ENCODE measurements at places on chromosomes 4 and X. TPM values are rescaled to one million over a fixed set of nuclear protein-coding genes. Genes with fewer than 3 reads are reported as not detected.

The CXCR3 gene
- total RNA-seq = 42.4 TPM

The ZNF711 gene
- 1.2 TPM for total RNA-seq

GRCh38 chr4:10949039-10949733 is 264.6 kb upstream of the CLNK start:
- no peaks in the 10 kb centered on the region for H3K36me3 ChIP-seq
- no peak overlapping the region for H3K27ac ChIP-seq
- no peaks in the 10 kb centered on the region for H3K27me3 ChIP-seq
- no peak for DNase-seq
- no peaks in the 10 kb centered on the region for H3K4me1 ChIP-seq

DNA sequence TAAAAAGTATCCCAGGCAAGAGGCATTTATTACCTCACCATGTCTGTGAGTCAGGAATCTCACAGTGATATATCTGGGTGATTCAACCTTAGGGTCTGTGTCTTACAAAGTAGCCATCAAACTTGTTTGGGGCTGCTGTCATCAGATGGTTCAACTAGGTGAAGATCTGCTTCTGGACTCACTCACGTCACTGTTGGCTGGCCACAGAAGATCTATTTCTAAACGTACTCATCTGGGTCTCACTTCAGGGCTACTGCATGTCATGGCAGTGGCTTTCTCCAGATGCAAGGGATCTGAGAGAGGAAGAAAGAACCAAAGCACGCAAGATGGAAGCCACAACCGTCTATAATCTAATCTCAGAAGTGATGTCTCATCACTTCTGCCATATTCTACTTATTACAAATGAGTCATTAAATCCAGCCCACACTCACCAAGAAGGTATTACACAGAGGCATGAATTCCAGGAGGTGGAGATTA is 267.8 kb upstream of the ANKRD50 start:
- no peak overlapping the region for H3K4me3 ChIP-seq
- no peaks in the 10 kb centered on the region for H3K27me3 ChIP-seq
- no peaks in the 10 kb centered on the region for H3K4me1 ChIP-seq
- no peaks in the 10 kb centered on the region for H3K36me3 ChIP-seq
- H3K27ac ChIP-seq = no peak overlapping the region
- DNase-seq = no peak

DNA sequence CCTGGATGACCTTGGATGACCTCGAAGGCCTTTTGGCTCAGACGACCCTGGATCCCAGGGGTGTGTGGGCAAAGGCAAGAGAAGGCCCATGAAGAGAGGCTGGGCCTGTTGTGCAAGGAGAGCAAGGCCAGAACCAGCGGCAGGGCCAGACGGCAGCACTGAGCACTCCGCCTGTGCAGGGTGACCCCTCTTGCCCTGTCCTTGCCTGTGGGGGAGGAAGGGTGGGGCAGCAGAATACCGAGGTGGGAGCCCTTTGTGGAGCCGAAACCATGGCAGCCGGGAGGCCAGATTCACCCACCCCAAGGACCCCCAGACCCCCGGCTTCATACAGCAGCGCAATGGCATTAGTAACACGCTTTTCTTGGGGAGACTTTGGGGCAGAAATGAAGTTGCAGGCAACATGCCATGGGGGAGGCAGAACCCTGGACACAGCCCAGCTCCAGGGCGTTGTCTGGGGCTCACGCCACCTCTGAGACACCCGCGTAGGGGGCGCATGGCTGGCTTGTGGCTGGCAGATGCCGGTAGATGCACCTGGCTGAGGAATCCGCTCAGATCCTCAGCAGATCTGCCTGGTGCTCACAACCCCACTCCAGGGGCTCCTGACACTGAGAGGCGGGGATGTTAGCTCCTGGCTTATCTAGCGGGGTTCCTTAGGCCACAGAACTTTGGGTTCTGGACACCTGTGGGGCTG is 114.5 kb downstream of the FAM53A start:
- H3K27me3 ChIP-seq = no peaks in the 10 kb centered on the region
- H3K4me1 ChIP-seq = peaks cover 3% of the 10 kb centered on the region
- no peaks in the 10 kb centered on the region for H3K36me3 ChIP-seq
- DNase-seq = no peak
- H3K4me3 ChIP-seq = no peak overlapping the region

DNA sequence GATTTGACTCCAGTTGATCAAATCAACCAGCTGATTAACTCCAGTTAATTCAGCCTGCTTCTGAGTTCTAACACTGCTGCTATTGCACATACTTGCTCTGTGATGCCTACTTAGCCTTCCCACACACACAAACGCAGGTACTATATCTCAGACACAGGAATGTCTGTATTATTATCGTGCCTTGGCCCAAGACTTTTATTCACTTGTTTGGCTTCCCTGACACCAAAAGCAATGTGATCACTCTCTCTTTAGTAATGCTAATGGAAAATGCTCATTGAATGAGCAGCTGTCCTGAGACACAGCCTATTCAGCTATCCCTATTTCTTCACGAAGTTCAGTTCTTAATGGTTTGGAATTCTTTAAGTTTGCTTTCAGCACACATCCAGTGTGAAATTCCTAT is 356.4 kb upstream of the CXorf51A start:
- H3K4me3 ChIP-seq = no peak overlapping the region
- no peak overlapping the region for H3K27ac ChIP-seq
- DNase-seq = no peak
- H3K27me3 ChIP-seq = no peaks in the 10 kb centered on the region

DNA sequence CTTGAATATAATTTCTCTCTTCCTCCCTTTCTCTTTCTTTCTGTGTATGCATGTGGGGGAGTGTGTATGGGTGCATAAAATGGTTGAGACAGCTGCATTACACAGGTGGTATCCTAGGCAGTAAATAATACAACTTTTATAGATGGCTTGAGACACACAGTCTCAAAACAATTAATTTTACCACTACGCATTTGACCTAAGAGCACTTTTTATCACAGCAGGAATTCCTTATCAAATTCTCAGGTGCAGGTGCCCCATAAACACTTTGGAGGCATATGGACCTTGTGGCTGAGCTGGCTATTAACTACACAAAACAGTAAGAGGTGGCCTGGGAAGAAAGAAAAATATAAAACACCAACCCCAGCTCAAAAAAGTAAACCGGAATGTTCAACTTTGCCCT is 91.3 kb downstream of the RASGEF1B start:
- H3K4me3 ChIP-seq = no peak overlapping the region
- no peak overlapping the region for H3K27ac ChIP-seq
- H3K36me3 ChIP-seq = no peaks in the 10 kb centered on the region
- H3K4me1 ChIP-seq = no peaks in the 10 kb centered on the region

DNA sequence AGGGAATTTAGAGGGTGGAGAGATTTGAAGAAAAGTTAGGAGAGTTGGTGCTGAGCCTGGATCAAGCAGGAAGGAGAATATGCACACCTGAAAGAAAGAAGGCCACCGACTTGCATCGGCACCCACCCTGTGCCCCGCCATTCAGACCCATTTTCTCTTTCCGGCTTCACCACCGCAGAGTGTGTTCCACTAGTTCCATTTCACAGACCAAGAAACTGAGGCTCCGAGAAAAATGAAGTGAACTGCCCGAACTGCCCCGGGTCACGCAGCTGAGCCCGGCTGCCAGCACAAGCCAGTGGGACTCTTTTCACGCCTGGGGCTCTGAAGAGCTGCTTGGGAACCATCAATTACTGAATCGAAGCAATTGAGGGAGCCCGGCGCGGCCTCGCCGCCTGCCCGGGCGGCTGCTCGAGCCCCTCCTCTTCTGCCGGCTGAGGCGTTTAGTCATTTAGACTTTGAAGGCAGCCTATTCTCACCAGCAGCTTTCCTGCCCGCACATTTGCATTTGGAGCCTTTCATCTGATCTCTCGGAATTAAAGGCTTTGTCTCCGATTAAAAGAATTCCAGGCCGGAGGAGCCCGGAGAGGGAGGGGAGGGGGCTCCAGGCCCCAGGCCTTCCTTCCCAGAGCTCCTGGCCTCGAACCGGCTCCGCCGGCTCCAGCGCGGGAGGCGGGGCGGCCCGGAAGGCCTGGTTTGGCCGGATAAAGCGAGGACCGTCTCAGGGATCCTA is 140.2 kb upstream of the PJA1 start:
- H3K36me3 ChIP-seq = no peaks in the 10 kb centered on the region
- peak; percentile 3 for DNase-seq
- H3K27me3 ChIP-seq = peaks cover 14% of the 10 kb centered on the region
- no peak overlapping the region for H3K27ac ChIP-seq
- no peak overlapping the region for H3K4me3 ChIP-seq
